Stimulated activated CD4-positive, alpha-beta T cell treated with anti-CD3 and anti-CD28 coated beads, Interleukin-15, amount 100 ng/mL, for 1 hour (primary cell): ENCODE measurements at places on chromosomes 7 and 10.

- DNase-seq = no peak
Observed at GRCh38 chr7:66883716-66884115, 37.3 kb upstream of the TMEM248 start.

GRCh38 chr7:133705596-133705995 is 421.5 kb upstream of the LRGUK start:
- DNase-seq = no peak

GRCh38 chr10:43868952-43869351 is 220.3 kb upstream of the ZNF32 start:
- DNase-seq = no peak

DNA sequence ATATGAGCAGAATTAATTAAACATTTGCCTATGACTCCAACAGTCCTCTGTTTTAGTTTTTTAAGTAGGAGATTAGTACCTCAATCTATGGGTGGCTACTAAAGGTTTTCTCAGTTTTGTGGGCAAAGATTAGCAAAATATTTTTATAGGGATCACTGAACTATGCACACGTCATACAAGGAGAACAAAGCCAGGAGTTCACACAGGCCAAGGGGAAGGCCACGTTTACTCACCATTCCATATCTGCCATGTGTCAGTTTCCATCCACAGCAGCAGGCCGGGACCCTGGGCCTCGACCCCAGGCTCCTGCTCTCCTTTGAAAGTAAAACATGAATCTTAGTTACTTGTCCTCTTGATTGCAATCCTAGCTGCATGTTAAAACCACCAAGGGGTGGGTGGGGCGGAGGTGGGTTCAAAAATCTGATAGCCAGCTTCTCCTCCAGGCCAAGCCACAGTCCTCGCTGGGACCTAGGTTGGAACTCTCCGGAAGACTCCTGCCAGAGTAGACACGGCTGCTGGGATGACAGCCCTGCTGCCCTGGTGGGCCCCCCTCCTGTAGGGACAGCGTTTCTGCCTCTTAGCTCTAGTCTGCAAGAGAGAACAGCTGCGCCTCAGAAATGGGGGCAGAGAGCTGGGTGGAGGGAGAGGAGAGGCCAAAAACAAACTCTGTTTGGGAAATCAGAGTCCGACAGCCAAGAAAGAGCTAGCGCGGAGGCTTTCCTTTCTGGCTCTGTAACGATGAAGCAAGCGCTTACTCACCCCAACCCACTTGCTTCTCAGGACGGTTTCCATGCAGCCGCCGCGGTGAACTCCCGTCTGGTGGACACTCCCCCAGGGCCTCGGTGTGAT is 35.6 kb downstream of the PITRM1 start:
- no peak for DNase-seq

GRCh38 chr7:131600085-131600881 is 43.9 kb upstream of the PODXL start:
- DNase-seq = no peak

DNA sequence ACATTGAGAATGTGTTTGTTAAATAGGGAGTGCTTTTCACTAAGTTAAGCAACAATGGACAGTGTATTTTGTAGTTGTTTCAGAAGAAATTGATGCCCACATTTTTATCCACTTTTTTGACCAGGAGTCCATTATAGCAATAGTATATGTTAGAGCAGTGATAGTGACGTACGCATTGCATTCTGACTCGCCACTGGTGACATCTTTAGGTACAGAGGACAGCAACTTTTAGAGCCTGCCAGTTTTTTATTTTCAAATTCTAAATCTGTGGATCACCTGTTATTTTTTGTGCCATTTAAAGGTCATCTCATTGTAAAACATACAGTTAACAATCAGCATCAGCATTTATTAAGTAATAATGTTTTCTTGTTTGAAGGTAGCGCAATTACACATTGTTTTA is 1.4 kb downstream of the UBE2D1 start:
- DNase-seq = no peak

DNA sequence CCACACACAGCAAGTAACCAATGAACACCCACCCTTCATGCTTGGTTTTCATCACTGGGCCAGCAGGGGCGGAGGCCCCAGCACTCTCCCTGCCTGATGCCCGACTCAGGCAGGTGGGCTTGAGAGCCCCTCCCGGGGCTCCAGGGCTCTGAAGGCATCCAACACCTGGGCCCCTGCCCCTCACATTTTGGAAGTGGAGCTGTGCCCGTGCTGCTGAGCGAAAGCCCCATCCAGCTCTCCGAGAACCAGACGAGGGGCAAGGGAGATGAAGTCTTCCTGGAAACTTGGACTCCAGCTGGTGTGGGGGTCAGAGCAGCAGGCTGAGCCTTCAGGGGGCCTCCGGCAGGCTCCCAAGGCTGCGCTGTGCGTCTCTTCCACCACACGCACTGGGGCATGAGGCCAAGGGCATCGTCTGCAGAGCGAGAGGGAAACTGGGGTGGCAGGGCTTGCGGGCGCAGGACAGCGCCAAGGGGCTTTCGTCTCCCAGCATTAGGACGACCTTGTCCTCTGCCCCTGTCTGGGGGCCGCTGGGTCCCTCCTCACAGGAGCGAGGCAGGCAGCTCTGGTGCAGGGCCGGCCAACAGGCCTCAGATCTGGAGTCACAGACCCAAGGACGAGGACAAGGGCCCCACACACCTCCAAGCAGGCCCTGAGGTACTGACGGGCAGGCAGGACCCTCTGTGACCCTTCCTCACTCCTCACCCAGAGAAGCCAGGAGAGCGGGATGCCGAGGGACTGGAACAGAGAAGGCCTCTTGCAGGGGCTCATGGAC is 108.3 kb upstream of the FAM20C start:
- no peak for DNase-seq

- DNase-seq = no peak
Observed at GRCh38 chr10:101959346-101959916, 96.5 kb downstream of the ARMH3 start.

GRCh38 chr10:114102256-114102655 is 58.6 kb downstream of the ADRB1 start:
- no peak for DNase-seq

GRCh38 chr7:14196555-14196954 is 207.1 kb upstream of the ETV1 start:
- DNase-seq = no peak

DNA sequence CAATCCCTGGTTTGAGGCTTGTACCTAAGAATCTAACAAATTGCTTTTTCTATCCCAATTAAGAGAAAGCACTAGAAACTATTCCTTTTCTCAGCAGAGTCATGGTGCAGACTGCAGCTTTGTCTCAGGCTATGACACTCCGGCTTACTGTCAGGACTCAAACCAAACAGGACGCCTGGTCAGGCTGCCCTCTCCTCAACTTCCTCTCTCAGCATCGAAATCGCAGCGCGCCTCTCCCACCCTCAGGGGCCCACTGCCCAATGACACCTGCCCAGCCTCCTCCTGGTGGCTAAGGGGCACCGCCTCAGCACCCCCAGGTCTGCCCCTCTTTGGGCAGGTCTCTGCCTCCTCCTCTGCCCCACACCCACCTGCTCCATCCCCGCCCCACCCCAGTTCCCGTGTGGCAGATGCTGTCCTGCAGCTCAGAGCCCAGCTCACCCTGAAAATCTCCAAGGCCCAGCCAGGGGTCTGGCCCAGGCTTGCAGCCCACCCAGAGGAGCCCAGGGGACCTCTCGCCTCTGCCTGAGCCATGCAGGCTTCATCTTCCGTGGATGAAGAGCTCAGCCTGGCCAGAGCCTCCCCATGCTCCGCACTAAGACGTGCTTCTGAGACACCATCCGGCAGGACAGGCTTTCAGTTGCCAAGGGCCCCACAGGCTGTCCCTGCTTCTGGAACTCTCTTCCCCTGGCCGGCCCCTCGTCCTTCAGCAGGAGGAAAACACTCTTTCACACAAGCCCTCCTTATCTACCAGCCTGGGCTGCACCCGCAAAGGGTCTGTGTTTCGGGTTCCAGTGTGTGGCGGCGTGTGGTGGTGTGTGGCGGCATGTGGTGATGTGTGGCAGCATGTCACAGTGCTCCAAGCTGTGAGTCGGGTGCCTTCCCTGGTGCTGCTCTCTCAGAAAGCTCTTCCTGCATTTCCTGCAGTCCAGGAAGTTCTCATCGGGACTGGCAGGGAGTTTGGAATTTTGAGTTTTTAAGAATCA is 16.4 kb upstream of the PTPRN2 start:
- no peak for DNase-seq

- DNase-seq = no peak
Observed at GRCh38 chr7:14836571-14837189, 65.9 kb downstream of the DGKB start.

DNA sequence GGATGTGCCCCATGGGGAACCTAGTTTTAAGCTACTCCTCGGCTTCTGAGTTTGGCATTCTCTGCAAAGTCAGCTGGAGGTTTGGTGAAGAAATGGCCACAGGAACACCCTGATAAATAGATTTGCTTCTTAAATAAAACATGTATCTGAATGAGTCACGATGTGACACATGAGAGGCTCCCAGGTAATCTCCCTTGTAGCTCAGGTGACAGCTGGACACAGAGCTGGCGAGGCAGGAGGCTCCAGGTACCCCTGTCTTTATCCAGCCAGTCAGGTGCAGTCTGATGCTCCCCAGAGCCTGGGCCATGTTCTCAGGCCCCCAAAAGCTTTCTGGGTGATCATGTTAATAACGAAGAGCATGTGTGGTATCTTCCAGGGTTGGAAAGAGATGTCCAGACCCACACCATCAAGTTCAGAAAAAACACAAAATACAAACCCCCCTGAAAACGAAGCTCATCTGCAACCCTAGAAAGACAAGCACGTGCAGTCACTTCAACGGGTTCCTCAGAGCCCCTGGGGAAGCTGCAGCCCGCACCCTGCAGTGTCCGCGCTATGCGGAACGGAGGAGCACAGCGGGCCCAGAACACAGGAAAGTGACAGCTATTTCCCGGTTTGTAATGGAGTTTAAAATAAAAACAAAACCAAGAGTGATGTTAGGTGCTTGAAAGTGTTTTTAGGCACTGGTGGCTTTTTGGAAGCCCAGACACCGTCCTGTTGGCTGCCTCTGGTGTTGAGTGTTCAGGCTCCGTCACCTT is 69.4 kb downstream of the ZRANB1 start:
- no peak for DNase-seq

GRCh38 chr10:6625428-6625827 is 45.4 kb upstream of the PRKCQ start:
- DNase-seq = no peak

DNA sequence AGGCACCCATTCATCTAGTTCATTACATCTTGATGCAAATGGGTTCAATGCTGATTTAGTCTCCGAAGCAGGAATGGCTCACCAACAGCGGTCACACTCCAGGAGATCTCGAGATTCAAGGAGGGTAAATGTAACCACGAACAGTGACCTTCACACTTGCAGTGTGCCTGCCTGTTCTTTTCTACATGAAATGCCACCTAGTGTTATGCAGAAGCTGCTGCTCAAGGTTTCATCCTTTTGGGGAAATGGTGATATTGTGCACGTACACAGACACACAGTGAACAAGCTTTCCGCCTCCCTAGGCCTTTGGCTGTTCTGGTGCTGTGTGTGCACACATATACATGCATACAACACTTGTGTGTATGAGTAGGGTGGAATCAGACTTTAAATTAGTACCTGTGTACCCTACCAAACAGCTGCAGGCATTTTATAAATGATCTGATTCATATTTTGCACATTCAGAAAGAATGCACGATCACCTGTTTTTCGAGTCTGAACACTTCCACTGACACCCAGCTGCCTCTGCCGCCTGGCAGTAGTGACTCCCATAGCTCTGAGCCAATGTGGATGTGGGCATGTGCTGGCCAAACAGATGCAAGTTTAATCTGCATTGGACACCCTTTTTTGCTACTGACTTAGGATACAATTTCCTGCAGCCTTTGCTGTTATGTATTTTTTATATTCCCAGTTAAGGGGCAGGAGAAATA is 100.5 kb downstream of the TACC2 start:
- no peak for DNase-seq
